ENCODE measurements at places on chromosomes 2 and 18.

- no peak for DNase-seq
These were observed 127.9 kb downstream of the ZFP36L2 start for GRCh38 chr2:43098539-43098938.

- DNase-seq = no peak
These were observed 22.6 kb upstream of the CXXC1 start for GRCh38 chr18:50310080-50310479.

DNA sequence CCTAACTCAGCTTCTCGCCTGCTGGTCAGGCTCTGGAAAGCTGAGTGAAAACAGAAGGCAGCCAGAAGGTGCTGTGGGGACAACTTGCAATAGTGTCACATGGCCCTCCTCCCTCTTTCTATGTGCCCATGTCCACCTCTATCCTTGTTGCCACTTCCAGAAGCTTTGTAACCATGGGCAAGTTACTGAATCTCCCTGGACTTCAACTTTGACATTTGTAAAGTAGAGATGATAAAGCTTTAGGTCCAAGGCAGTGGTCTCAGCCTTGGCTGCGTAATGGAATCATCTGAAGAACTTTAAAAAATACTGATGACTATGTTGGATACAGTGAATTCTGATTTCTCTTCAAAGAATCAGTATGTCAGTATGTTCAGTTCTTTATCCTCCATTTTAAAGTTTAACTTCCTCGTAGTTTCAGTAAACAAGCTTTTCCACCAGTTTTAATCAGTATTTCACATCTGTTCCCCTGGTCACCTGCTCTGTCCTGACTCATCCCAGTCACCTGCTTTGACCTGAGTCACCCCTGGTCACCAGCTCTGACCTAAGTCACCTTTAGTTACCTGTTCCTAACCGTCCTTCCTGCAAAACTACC lies 245.2 kb upstream of the STON1 start:
- DNase-seq = no peak

GRCh38 chr2:166067229-166067628 lies 60.6 kb downstream of the SCN1A start:
- no peak for DNase-seq

DNA sequence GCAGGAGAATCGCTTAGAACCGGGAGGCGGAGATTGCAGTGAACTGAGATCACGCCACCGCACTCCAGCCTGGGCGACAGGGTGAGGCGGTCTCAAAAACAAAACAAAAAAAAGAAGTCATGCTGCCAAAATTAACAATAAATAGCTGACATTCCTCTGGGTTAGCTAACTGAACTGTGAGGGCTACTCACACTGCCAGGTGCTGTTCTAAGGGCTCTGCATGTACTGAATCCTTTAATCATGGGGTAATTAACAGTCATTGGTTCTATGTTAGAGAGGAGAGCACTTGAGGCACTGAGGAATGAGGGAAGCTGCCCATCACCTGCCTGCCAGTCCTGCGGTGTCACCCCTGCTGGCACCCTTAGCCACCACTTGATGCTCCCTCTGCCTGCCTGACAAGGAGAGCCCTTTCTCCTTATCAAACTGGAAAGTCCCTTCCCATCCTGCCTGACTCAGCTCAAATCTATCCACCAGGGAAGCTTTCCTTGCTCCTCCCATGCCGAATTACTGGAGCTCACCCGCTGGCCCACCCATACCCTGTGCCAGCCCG lies 73.0 kb upstream of the RIOK3 start:
- DNase-seq = no peak

GRCh38 chr2:238774071-238774470 lies 73.8 kb upstream of the TWIST2 start:
- no peak for DNase-seq

Data from stimulated activated CD8-positive, alpha-beta memory T cell treated with anti-CD3 and anti-CD28 coated beads, Interleukin-4, amount 100 ng/mL, for 4 hours (primary cell).